Right renal cortex interstitium (tissue), 3 donors: ENCODE measurements at places on chromosomes 5 and 9. TPM values are rescaled to one million over a fixed set of nuclear protein-coding genes. Genes with fewer than 3 reads are reported as not detected.

The SPINK7 gene
- 0.27 TPM for polyA plus RNA-seq

DNA sequence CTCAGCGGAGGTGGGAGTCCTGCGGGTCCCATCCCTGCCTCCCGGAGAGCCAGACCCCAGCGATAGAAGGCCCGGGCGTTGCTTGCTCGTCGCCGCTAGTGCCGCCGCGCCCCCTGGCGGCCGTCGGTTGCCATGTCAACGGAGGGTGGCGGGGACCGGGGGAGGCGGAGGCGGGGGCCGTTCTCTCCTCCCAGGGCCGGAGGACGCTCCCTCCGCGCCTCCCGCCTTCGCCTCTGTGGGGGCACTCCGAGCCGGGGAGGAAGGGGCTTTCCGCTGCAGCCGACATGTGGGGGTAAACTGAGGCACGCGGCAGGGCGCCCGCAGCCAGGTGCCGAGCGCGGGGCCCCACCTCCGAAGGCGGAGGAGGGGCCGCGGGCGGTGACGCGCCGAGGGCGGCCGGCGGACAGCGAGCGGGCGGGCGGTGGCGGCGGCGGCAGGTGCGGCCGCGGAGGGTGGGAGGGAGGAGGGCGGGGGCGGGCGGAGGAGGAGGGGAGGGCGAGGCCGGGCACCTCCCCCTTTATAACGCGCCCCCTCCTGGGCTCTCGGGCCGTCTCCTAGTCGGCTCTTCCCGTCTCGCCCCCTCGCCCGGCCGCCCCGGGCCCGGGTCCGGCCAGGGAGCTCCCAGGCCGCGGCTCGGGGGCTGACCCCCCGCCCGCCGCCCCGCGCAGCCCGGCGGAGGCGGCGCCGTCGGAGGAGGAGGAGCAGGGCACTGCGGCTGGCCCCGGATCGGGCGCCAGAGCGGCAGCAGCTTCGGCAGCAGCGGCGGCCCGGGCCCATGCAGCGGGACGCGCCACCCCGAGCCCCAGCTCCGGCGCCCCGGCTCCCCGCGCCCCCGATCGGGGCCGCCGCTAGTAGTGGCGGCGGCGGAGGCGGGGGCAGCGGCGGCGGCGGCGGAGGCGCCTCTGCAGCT, 556 bp upstream of the CDK9 start:
- DNase-seq, result peak; percentile 78

DNA sequence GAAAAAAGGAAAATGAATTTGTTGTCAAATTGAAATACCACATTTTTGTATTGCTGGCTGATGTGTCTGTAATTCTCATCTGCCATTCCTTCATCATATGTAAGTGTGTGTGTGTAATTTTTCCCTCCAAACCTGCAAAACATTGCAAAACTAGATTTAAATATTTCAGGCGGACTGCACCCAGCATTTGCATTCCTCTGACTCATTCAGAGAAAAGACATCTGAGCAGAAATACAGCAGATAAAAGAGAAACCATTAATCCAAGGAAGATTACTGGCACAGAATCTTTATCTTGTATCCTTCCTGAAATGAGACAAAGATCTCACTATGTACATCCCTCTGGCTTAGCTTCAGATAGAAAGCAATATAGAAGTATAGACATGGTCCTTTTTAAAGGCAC, 275.3 kb downstream of the TMEM38B start:
- DNase-seq, result no peak

The ZFP2 gene
- polyA plus RNA-seq, result 7.7 TPM

GRCh38 chr5:135654761-135655467, 76.1 kb upstream of the CXCL14 start:
- no peak for DNase-seq

- DNase-seq, result no peak
Observed at GRCh38 chr5:53318303-53318702, 162.1 kb upstream of the FST start.

DNA sequence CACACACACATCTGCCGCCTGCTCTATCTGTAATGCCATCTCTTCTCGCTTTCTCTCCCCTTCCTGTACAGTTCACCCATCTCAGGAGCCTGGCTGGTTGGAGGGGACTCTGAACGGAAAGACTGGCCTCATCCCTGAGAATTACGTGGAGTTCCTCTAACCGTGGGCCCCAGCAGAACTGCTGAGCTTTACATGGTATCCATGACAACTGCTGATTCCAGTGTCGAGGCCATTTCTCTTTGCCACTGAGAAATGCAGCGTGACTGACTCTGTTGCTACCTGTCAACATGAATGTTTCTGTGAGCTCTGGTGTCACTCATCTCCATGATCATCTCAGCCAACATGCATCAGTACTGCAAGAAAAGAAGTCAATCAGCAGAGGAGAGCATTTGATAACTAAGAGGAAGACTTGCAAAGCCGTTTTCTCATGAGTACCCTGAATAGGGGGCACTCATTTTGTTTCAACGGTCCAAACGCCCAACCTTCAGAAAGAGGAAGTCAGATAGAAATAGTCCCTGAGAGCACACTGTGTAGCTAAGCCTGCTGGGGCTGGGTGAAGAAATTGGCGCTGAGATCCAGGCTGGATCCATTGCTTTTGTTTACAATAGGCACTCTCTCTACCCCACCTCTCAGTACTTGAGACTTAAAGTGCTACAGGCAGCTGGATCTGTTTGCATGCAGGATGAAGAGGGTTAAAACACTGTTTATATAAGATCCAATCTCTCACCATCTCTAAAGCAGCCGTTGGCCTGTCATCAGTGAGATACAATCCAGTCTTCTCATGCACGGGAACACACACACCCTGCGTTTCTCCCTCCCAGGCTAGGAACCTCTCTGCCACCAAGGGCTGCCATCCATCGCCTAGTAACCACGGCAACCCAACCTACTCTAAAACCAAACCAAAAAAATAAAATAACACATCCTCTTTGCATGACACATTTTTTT, 180.9 kb downstream of the NR3C1 start:
- no peak for DNase-seq

DNA sequence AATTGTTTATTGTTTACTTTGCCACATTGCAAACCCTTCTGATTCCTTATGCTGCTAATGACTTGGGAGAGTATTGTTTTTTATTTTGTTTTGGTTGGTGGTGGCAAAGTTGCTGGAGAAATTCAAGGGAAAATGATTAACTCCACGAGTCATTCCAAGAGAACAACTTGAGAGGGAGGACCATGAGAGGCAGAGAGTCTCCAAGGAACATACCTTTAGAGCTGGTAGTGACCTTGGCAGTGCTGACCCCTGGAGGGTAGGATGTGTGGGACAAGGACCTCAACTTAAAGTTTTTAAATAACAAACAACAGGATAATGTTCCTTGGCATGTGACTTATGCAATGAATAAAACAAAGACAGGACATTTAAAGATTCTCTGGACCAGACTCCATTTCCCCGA, 139.7 kb downstream of the LRRC70 start:
- no peak for DNase-seq

GRCh38 chr5:68290260-68290674, 74.7 kb downstream of the PIK3R1 start:
- DNase-seq, result no peak

DNA sequence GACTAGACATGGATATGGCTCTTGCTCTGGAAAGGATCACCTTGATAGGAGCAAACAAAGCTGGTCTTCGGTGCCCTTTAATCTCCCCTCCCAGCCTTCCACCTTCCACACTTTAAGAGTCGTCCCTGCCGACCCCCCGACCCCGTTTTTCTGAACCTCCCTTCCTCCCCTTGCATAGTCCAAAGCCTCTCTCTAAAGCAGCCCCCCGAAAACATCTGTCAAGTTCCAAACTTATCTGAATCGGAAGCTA, 423 bp upstream of the NUP214 start:
- no peak for DNase-seq

The C7 gene
- polyA plus RNA-seq, result 208 TPM

DNA sequence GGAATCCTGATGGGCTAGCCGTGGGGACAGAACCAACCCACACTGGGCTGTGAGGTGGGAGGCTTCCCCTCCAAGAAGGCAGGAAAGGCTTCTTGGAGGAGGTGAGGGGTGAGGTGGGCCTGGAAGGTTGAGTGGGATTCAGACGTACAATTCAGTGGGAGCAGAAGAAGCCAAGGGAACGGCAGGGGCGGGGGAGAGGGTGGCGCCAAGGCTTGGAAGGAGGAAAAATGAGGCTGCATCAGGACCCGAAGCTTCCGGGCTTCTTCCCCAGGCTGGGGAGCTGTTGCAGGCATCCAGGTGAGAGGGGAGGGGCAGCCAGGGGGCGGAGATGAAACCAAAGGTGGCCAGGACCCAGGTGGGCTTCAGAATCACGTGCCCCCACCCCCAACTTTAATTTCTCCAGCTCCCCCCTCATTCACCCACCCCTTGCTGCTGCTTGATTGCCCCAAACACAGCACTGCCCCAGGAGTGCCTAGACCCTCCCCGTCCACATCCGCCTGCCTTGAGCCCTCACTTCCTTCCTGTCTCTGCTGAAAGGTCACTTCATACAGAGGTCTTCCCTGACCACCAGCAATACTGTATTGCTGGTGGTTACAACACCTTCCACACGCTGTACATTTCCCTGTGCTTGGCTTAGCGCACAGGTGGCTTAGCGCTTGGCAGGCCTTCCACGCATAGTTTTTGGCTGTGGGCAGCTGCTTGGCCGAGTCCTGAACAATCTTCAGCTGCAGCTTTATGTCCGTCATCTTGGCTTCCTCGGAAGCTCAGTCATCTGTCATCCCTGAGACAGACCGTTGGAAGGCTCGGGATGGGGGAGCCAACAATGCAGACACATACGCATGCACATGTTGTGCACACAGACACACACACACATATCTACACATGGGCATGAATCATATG, 193.5 kb downstream of the RGS3 start:
- no peak for DNase-seq

GRCh38 chr5:113493446-113493845, 5.2 kb upstream of the MCC start:
- no peak for DNase-seq

The DPYSL3 gene
- 40.3 TPM for polyA plus RNA-seq

- no peak for DNase-seq
Observed at GRCh38 chr9:515665-516064, 301.0 kb downstream of the DOCK8 start.

The NDUFA8 gene
- 81.0 TPM for polyA plus RNA-seq

- DNase-seq, result no peak
Observed at GRCh38 chr5:141359790-141360426, at the start of gene PCDHGB2. Gene PCDHGB2, plus strand, starts transcription at chr5:141359994. Its CDS starts 142 bp downstream, at chr5:141360136.

The GABRA6 gene
- not detected for polyA plus RNA-seq

The ARL14EPL gene
- not detected for polyA plus RNA-seq

DNA sequence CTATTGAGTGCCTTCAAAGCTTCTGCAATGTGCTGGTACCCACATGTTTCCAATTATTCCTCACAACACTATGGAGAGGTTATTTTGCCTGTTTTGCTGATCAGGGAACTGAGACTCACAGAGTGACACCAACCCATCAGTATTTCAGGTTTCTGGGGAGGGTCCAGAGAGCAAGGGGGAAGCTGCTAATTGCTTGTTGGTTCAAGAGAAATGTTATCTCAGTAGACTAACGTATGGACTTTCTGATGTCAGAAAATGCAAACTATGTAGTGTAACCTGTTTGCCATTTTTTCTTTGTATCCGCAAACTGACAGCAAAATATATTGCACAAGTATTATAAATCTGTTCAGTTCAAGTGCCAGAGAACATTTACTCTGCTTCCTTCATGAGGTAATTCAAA, 108.3 kb upstream of the MSX2 start:
- DNase-seq, result no peak

DNA sequence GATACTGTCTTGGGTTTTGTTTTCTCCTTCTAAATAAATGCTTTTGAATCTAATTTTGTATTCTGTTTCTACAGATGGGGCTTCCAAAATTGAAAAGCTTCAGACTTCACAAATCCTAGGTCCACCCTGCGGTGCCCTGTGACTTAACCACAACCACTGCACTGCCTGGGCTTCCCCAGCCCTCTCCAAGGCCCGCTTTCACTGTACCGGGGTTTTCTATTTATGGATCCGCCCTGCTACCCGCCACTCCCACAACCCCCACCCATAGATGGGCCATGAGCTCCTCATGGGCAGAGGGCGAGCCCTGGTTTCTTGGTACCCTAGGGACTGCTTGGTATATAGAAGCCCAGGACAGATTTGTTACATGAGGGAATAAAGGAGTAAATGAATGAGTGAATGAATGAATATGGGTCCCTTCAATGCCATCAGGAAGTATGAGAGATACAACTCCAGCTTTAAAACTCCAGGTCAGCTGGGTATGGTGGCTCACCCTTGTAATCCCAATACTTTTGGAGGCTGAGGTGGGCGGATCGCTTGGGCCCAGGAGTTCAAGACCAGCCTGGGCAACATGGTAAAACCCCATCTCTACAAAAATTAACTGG, 39.8 kb upstream of the NEK6 start:
- DNase-seq, result no peak

The SMC2 gene
- 49.0 TPM for polyA plus RNA-seq

- no peak for DNase-seq
Observed at GRCh38 chr9:83472221-83472665, 66.0 kb downstream of the FRMD3 start.
